ENCODE measurements at places on chromosomes 16 and 17. TPM values are rescaled to one million over a fixed set of nuclear protein-coding genes. Genes with fewer than 3 reads are reported as not detected.

- no peak for DNase-seq
These were observed 6.8 kb downstream of the NT5C start for GRCh38 chr17:75124819-75125162.

GRCh38 chr17:78923660-78924453 lies 1.3 kb downstream of the TIMP2 start:
- no peak for DNase-seq

- DNase-seq = no peak
These were observed at the start of gene CD300H for GRCh38 chr17:74567397-74567796. CD300H (minus strand) TSS chr17:74567509.

DNA sequence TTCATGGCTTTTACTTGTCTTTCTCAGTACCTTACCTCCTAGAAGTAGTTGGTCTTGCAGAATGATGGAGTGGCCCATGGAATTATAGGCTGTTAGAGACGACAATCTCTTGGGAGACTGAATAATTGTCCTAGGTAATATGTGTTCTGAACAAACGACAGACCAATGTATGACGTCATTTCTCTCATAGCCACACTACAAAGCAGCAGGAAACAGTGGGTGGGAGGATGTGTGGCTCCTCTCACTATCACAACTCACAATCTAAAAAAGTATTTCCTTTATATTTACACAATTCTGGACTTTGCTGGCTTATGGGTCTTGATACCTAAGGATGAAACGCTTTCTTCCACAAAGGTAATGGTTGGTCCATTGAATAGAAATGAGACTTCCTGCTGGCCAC lies 183.9 kb downstream of the TOX3 start:
- no peak for DNase-seq

DNA sequence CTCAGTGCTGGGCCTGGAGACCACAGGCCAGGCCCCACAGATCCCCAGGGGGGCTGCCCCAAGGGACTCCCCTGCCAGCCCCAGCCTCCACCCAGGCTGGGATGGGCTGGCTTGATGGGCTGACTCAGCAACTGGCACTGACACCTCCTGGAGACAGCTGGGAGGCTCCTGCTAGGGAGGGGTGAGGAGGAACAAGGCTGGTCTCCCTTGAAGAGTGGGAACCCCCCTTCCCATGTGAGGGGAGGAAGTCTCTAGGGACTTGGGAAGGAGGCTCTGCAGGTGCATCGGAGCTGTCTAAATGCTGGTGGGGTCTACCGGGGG lies 10.4 kb downstream of the NHERF1 start:
- no peak for DNase-seq

Gene PRR29
- 0.55 TPM for total RNA-seq

Gene SLC13A5
- 0.08 TPM for total RNA-seq

Measured in kidney epithelial cell (primary cell).